PC-9 (cell line): ENCODE measurements at places on chromosomes 7 and 10.
A peak's percentile ranks its signal among the peaks of the same experiment; 100 is the strongest.

- no peak for DNase-seq
These were observed 295.8 kb upstream of the LYZL1 start for GRCh38 chr10:28993056-28993455.

GRCh38 chr7:150945853-150946420 is 32.2 kb downstream of the KCNH2 start:
- DNase-seq, result no peak

GRCh38 chr10:79444199-79445119 is 965 bp downstream of the ZCCHC24 start:
- DNase-seq, result peak; percentile 50

DNA sequence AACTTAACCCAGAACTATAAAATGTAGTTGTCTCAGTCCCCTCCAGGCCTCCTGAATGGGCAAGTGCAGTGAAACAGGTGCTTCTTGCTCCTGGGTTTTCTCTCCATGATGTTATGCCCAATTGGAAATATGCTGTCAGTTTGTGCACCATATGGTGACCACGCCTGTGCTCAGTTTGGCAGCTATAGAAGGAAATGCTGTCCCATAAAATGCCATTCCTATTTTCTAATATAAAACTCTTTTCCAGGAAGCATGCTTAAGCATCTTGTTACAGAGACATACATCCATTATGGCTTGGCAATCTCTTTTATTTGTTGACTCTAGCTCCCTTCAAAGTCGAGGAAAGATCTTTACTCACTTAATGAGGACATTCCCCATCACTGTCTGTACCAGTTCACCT is 45.2 kb downstream of the FGFBP3 start:
- no peak for DNase-seq
